ENCODE measurements at places on chromosomes 16 and 17.

DNA sequence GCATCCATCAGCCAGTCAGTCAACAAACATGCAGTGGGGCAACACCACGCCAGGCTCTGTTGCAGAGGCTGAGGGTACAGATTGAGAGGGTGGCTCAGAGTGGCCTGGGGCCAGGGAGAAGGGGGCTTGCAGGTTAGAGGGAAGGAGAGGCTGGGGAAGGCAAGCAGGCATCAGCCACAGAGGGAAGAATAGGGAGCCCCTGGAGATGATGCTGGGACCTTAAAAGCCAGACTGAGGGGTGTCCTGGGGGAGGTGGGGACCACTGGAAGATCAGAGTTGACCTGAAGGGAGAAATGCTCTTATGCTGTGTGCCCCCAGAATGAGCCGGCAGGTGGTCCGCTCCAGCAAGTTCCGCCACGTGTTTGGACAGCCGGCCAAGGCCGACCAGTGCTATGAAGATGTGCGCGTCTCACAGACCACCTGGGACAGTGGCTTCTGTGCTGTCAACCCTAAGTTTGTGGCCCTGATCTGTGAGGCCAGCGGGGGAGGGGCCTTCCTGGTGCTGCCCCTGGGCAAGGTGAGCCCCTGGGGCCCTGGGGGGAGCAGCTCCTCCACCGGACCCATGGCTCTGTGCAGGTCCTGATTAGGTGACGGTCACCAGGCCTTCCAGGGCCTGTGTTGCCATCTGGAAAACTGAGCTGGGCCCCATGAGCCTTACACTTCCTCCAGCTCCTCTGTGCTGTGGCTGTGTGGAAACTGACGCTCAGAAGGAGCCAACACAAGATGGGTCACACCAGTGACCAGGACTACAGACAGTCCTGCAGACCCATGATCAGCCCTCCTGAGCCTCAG is 1.7 kb downstream of the CORO1A start:
- no peak for DNase-seq

GRCh38 chr17:77734371-77735080 is 224.0 kb upstream of the TNRC6C start:
- DNase-seq: peak; percentile 70

DNA sequence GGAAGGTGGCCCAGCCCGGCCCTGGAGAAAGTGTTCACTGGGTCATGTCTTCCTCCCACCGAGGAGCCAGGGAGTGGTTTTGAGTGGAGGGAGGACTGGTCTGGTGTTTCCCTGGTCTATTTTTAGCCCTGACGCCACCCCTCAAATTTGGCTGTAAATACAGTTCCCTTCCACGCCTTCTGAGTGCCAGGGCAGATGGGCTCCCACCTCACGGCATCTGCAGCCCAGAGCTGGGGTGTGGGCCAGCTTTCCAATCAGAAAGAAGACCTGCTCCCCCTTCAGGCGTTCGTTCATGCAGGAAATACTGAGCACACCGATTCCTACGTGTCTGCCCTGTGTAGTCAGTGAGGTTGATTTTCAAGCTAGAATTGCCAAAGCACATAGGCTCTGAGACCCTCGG is 53.7 kb downstream of the SNX20 start:
- peak; percentile 65 for DNase-seq

DNA sequence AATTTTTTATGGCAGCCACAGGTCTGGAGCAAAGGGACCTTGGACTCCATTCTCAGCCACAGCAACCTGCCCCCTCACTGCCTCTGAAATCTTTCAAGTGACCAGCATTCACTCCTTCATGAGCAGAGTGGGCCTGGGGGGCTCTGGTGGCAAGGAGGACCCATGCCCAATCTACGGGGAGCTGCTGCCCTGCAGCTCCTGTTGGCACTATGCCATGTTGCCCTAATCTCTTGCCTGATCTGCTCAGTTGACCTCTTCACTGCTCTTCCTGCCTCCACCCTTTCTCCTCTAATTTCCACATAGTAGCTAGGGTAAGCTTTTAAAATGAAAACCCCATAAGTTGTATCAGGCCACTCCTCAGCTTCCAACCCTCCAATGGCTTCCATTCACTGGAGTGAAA is 2.9 kb upstream of the PRKCB start:
- DNase-seq: no peak

- DNase-seq: no peak
Measured at GRCh38 chr17:50818921-50819657, 16.3 kb upstream of the WFIKKN2 start.

- no peak for DNase-seq
Measured at GRCh38 chr16:53826658-53827057, 122.7 kb downstream of the FTO start.

DNA sequence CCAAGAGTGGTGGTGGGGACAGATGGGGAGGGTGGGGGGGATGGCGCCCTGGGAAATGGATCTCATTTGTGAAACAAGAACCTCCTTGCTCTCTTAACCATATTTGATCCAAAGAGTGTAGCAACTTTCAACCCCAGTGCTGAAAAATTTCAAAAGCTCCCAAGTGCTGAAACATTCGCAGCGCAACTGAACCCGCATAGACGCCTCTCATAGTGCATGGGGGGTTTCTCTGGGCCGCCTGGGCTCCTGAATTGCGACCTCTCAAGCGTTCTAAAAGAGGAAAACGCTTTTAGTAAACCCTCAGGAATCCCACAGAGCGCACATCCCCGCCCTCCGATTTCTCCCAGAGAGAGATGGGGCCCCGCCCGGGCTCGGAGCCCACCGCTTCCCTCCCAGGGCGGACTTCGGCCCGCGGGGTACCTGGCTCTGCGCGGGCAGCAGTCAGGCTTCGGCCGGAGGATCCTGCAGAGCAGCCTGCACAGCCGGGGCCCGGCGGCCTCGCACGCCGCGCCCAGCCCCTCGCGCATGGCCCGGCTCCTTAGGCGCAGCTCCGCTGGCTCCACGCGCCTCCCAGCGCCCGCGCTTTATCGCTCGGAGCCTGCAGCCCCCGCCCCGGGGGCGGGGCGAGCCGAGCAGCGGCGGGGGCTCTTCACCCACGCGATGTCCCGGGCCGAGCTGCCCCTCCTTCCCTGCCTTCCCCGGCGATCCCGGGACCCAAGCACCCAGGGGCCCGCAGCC is 7.0 kb downstream of the NOS2 start:
- peak; percentile 79 for DNase-seq

DNA sequence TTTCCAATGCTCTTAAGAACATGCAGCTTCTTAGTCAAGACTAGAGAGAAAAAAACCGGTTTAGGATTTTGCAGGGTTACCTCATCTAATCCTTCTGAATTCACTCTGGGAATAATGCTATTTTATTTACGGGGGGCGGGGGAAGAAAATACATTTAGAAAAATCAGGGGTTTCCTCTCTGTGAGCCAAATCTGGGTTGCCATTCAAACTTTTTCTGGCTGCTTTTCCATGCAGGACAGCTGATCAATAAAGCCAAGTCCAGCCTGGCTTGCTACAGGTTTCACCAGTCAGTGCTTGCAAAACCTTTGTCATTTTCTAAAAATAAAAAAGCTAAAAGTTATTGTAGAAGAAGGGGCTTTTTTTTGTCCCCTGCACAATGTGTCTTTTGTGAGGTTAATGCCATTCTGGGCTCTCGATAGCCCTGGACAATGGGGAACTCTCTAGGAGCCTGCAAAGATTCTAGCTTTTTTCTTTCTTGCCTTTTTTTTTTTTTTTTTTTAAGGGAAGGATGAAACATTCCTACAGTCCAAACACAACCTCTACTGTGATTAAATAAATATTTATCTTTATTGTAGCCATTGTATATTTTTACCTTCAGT is 13.1 kb upstream of the ZFHX3 start:
- no peak for DNase-seq

Measured in iPS-NIHi11 (cell line).